ENCODE measurements at places on chromosomes 2 and 18. TPM values are rescaled to one million over a fixed set of nuclear protein-coding genes. Genes with fewer than 3 reads are reported as not detected.

The RGPD3 gene
- 0.17 TPM for total RNA-seq

The TANC1 gene
- 30.8 TPM for total RNA-seq

The ARHGEF33 gene
- total RNA-seq: 0.50 TPM

The TEX44 gene
- not detected for total RNA-seq

The POTEC gene
- not detected for total RNA-seq

DNA sequence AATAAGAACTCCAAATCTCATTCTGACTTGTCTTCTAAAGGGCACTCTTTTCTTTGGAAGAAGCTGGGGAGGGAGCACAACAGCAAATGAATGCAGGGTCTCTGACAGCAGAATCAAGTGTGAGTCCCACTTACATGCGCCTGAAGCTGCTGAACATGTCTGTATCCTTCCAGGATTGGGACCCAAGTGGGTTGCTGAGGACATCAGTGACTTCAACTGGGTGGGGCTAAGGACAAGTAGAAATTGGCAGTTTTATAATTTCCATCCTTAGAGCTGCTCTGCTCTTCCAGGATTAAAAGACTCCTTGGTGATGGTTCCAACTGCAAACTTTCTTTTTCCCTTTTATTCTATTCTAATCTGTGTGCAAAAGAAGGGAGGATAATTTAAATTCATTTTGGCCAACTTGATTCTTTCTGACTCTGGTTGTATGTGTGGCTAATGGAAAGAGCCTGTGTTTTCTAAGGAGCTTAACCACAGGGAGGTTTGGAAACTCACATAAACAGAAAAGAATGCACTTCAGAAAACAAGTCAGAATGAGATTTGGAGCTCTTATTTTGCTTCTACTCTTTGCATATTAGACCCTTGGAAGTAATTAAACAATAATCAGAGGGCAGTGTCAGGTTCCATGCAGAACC is 20.6 kb downstream of the ANTXR1 start:
- H3K36me3 ChIP-seq: no peaks in the 10 kb centered on the region
- no peak overlapping the region for H3K27ac ChIP-seq
- H3K4me1 ChIP-seq: no peaks in the 10 kb centered on the region
- no peak overlapping the region for H3K4me3 ChIP-seq
- peak; percentile 70 for DNase-seq

- peaks cover 7% of the 10 kb centered on the region for H3K4me1 ChIP-seq
- no peak overlapping the region for H3K27ac ChIP-seq
- no peak overlapping the region for H3K4me3 ChIP-seq
- H3K27me3 ChIP-seq: no peaks in the 10 kb centered on the region
- H3K36me3 ChIP-seq: no peaks in the 10 kb centered on the region
Measured at GRCh38 chr2:189249171-189249570, 69.6 kb upstream of the COL5A2 start.

- H3K36me3 ChIP-seq: no peaks in the 10 kb centered on the region
- no peaks in the 10 kb centered on the region for H3K27me3 ChIP-seq
- peak; percentile 61 for DNase-seq
- no peaks in the 10 kb centered on the region for H3K4me1 ChIP-seq
Measured at GRCh38 chr2:182672466-182673165, 43.4 kb upstream of the DNAJC10 start.

DNA sequence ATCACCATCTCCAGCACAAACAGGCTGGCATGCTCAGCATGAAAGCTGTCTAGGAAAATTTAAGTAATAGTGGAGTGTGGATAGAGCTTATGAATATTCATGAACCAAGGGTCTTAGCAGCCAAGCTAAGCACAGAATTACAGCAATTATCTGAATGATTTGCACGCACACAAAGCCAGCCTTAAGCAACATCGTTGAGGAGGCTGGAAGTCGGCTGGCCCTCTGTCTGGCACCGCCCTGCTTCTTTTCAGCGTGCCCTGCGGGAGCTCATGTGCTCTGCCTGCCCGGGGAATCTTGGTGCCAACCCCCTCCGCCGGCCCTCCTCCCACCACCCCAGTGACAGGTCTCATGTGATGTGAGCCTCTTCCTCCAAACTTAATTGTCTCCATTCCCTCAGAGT is 540.1 kb downstream of the CMPK2 start:
- DNase-seq: no peak
- no peak overlapping the region for H3K4me3 ChIP-seq
- H3K27me3 ChIP-seq: no peaks in the 10 kb centered on the region
- no peaks in the 10 kb centered on the region for H3K36me3 ChIP-seq
- H3K4me1 ChIP-seq: no peaks in the 10 kb centered on the region

DNA sequence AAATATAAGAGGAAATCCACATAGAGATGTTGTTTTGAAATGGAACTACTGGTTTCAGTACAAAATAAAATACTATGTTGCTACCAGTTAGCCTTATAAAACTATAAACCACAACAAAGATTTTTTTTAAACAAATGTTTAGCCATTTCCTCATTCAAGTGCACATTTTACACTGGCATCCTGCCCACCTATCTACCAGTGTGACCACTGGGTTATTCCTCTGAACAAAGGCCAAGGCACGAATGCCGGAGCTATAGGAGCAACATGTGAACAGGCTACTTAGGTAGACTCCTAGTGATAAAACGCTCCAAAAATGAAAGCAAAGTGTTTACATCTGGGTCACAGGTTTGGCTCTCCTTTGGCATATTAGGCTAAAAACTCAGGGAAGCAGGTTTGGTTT is 31.8 kb upstream of the SULT1C4 start:
- H3K4me3 ChIP-seq: no peak overlapping the region
- no peak for DNase-seq
- H3K36me3 ChIP-seq: no peaks in the 10 kb centered on the region
- no peaks in the 10 kb centered on the region for H3K4me1 ChIP-seq
- peaks cover 3% of the 10 kb centered on the region for H3K27me3 ChIP-seq
- H3K27ac ChIP-seq: no peak overlapping the region

DNA sequence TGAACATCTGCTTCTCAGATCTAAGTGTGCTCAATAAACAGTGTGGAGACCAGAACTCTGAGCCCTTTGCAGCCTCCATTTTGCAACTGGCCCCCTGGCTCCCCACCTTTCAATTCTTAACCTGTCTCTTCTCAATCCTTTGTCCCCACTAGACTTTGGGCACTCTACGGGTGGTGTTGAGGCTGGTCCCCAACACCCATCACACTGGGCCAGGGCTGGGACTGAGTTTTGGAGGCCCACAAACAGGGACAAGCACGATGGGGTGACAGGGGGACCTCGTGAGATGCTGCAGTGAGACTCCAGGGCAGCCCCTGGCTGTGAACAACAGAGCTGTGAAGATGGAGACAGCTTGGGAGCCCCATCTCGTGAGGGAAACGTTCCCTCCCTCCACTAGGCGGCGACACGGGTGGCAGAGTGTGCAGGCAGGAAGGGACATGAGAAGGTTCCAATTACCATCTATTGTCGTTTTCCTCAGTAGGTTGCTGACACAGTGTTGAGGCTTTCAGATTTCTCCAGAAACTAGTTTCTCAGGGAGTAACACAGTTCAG is 1.2 kb downstream of the ANKMY1 start:
- H3K4me3 ChIP-seq: no peak overlapping the region
- peaks cover 5% of the 10 kb centered on the region for H3K4me1 ChIP-seq
- no peaks in the 10 kb centered on the region for H3K27me3 ChIP-seq
- H3K36me3 ChIP-seq: no peaks in the 10 kb centered on the region
- DNase-seq: peak; percentile 39

DNA sequence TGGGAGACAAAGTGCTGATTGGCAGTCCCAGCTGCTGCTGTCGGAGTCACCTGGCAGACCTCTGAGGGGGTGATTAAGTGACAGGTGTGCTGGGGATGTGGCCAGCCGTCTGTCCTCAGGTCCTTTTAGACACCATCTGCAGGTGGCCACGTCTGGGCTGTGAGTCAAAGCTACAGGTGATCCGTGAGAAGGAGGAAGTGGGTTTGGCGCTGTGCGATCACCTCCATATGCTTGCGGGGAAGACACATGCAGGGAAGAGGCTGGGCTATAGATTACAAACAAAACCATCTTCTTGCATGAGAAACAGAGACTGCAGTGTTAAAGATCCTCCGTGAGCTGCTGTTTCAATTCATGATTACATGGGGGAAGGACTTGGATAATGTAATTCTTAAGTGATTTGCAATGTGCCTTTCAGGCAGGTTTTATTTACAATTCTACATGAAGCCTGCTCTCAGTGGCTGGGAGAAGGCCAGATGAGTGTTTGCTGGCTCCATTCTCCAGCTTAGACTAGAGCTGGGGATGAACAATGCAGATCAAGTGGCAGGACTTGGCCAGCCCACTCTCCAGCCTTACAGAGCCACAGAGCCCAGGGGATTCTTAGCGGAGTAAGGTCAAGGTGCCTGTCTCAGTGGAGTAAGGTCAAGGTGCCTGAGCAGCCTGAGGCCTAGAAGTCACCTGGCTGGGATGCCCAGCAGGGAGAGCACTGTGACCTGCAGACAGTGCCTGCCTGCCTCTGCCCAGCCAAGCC is 87.8 kb downstream of the LYPD1 start:
- no peak overlapping the region for H3K27ac ChIP-seq
- H3K4me3 ChIP-seq: no peak overlapping the region
- peak; percentile 39 for DNase-seq

GRCh38 chr2:182463760-182464159 is 36.9 kb upstream of the PDE1A start:
- no peaks in the 10 kb centered on the region for H3K36me3 ChIP-seq
- no peaks in the 10 kb centered on the region for H3K27me3 ChIP-seq
- DNase-seq: no peak
- no peaks in the 10 kb centered on the region for H3K4me1 ChIP-seq

DNA sequence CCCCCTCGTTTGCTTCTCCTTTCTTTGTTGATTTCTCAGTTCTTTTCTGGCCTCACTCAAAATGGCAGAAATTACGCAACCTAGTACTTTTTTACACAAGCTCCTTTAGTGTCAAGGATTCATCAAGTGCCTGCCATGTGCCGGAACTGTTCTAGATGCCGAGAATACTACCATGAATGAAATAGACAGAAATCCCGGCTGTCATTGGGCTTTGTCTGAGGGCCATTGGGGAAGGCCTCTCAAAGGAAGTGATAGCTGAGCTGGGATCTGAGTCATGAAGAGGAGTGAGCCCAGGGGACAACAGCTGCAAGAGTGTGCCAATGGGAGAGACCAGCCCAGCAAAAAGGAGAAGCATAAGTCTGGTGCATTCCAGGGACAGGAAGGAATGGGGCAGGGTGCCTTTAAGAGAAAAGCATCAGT is 34.3 kb upstream of the PPP1CB start:
- H3K27ac ChIP-seq: peak overlapping the region; percentile 76
- H3K36me3 ChIP-seq: no peaks in the 10 kb centered on the region
- H3K27me3 ChIP-seq: no peaks in the 10 kb centered on the region
- no peak overlapping the region for H3K4me3 ChIP-seq

- H3K27me3 ChIP-seq: no peaks in the 10 kb centered on the region
- peak; percentile 91 for DNase-seq
- peak within 1 kb of the TSS; percentile 72 for H3K27ac ChIP-seq
- peak within 1 kb of the TSS; percentile 76 for H3K4me3 ChIP-seq
- H3K4me1 ChIP-seq: peaks cover 8% of the 10 kb centered on the region
Measured at GRCh38 chr2:19358242-19359020, at the start of gene OSR1. TSS of gene OSR1 (minus strand) at chr2:19358623. CDS start at chr2:19353805, 4,818 bp downstream.

- no peaks in the 10 kb centered on the region for H3K27me3 ChIP-seq
- H3K4me3 ChIP-seq: peak overlapping the region; percentile 17
- DNase-seq: peak; percentile 97
- H3K36me3 ChIP-seq: no peaks in the 10 kb centered on the region
Measured at GRCh38 chr2:1731447-1731962, 12.8 kb downstream of the PXDN start.

- no peaks in the 10 kb centered on the region for H3K4me1 ChIP-seq
- no peak overlapping the region for H3K27ac ChIP-seq
- no peaks in the 10 kb centered on the region for H3K27me3 ChIP-seq
- no peak for DNase-seq
Measured at GRCh38 chr18:3478262-3478978, 28.4 kb downstream of the TGIF1 start.

DNA sequence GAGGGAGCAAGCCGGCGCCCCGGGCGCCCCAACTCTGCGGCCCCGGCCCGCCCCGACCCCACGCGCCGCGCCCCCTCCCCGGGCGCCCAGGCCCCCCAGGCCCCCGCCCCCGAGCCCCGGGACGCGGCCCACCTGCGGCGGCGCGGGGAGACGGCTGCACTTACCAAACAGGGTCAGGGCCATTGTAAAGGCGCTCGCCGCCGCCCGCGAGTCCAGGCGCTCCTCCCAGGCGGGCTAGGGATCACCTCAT is 526 bp downstream of the CHN1 start:
- no peaks in the 10 kb centered on the region for H3K36me3 ChIP-seq
- no peak for DNase-seq
- H3K4me3 ChIP-seq: peak overlapping the region; percentile 78
- no peak overlapping the region for H3K27ac ChIP-seq

Measured in fibroblast of lung (primary cell).